ENCODE measurements at places on chromosomes 3 and 15.

GRCh38 chr3:93936549-93936948 is 37.1 kb downstream of the PROS1 start:
- no peak for DNase-seq

GRCh38 chr3:18284716-18285115 is 140.4 kb downstream of the SATB1 start:
- no peak for DNase-seq

- DNase-seq, result no peak
Observed at GRCh38 chr15:72516777-72517176, 42.6 kb downstream of the ARIH1 start.

- DNase-seq, result no peak
Observed at GRCh38 chr3:39065197-39065596, 13.4 kb downstream of the WDR48 start.
